ENCODE measurements at places on chromosomes 1 and 21.

DNA sequence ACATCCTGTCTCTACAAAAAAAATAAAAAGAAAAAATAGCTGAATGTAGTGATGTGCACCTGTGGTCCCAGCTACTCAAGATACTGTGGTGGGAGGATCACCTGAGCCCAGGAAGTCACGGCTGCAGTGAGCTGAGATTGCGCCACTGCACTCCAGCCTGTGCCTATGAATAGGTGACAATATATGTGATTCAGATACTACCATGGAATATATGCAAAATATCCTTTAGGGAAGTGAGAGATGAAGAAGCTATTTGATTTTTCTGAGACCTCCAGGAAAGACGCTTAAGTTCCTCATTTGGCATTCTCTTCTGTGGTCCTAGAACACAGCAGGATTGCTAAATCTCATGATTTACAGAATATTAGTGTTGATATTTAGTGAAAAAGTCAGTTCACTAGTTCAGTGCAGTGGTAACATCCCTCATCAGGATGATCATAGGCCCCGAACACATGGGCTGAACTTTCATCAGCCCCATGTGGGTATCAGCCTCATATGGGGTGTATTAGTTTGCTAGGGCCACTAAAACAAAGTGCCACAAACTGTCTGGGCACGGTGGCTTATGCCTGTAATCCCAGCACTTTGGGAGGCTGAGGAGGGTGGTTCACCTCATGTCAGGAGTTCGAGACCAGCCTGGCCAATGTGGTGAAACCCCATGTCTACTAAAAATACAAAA is 6.0 kb upstream of the VASH2 start:
- no peak for DNase-seq

DNA sequence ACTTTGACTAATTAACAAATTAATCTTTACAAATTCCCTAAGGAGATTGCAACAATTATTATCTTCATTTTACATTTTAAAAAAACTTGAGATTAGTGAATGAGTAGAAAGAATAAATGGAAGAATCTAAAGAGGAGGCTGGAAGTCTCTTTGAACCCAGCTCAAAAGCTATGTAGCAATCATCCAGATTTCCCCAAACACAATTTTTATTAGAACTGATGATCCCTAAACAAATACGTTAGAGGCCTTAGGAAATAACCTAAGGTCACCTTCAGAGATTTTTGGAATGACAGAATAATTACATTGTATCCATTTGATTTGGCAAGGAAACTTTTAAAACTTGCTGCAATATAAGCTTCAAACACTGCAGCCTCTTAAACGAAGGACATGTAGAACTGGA is 242.4 kb upstream of the LYPLAL1 start:
- DNase-seq = no peak

DNA sequence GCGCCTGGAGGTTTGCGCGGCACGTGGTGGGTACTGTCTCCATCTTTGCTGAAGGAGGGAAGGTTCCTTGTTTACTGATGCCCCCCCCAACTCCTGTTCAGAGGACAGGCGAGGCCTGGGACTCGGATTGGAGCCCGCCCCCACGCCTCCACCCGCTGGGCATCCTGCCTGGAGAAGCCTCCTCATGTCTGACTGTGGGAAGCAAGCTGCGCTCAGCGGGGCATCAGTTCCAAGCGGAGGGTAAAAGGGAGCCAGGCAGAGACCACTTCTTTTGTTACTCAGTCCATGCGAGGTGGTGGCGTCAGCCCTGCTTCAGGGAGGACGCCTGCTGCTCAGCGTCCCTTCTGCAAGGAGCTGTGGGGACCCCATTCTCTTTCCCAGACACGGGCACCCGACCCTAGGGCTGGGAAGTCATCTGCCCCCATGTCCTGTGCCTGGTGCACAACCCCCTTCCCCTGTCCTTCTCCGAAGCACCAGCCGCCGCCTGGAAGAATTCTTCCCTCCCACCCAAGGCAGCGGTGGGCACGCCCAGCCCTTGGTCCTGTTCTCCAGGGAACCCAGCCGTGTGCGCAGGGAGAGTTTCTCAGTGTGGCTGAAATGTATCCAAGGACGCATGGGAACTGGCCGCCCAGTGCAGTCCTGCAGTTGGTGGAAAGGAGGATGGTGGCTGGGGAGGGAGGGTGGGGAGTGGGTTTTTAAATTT is 414.0 kb downstream of the CAMTA1 start:
- no peak for DNase-seq

GRCh38 chr1:86345042-86345441 is 51.1 kb downstream of the ODF2L start:
- DNase-seq = no peak

GRCh38 chr1:47449822-47450552 is 12.1 kb downstream of the FOXD2 start:
- no peak for DNase-seq

- no peak for DNase-seq
Observed at GRCh38 chr1:41661428-41662060, 177.1 kb upstream of the EDN2 start.

GRCh38 chr21:15947677-15948076 is 217.9 kb downstream of the USP25 start:
- DNase-seq = no peak

GRCh38 chr1:45622524-45623394 is 1.1 kb downstream of the CCDC17 start:
- no peak for DNase-seq

- no peak for DNase-seq
Observed at GRCh38 chr1:177902266-177902665, 67.6 kb downstream of the SEC16B start.

- no peak for DNase-seq
Observed at GRCh38 chr1:34688006-34688741, 66.7 kb upstream of the GJB5 start.

- no peak for DNase-seq
Observed at GRCh38 chr1:22264464-22265341, 121.8 kb upstream of the WNT4 start.

Data from GM12892 (cell line).